ENCODE measurements at places on chromosomes 5 and 9.

GRCh38 chr5:137751869-137752491 is 2.2 kb downstream of the HNRNPA0 start:
- DNase-seq, result no peak

DNA sequence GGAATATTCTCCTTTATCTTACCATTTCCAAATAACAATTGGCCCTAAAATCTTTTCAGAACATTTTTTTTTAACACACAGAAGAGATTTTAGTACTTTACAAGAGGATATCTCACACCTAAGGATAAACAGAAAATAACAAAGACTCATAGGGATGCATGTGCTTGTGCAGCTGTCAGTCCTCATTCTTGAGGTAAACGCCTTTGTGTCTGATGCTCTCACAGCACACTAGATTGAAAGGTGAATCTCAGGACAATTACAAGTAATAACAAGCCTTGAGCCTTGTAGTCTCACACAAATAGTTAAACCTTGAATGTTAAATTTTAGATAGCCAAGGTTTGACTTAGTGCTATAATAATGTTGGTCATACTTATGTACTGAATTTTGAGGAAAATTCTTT is 439.2 kb downstream of the PTPRD start:
- no peak for DNase-seq

DNA sequence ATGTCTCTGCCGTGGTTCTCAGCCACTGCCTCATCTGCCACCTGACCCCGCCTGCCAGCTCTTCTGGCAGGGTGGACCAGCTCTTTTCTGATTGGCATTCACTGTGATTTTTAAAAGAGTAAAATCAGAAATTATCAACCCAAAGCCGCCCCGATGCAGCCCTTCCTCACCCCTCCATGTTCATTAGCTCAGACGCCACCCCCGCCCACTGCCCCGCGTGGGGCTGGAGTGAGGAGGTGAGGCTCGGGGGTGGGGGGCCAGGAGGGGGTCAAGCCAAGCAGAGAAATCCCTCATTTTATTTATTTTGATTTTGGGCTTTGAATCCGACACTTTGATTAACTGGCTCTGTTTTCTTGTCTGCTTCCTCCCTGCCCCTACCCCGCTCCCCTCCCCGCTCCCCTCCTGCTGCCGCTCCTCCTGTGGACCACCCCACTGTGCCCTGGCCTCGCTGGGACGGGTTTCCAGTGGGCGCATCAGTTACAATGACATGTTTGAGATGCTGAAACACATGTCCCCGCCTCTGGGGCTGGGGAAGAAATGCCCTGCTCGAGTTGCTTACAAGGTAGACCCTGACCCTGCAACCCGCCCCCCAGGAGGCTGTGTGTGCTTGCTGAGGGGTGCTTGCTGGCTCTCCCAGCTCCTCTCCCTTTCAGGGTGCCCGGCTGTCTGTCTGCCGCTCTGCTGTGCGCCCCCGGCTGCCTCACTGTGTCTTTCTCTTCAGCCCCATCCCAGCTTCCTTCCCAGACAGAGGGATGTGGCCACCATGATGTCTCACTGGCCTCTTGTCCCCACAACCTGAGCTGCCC is 224.9 kb downstream of the CACNA1B start:
- no peak for DNase-seq

GRCh38 chr9:92717201-92718085 is 47.2 kb downstream of the BICD2 start:
- no peak for DNase-seq

- DNase-seq, result no peak
Measured at GRCh38 chr5:111563031-111563822, 50.9 kb upstream of the STARD4 start.

DNA sequence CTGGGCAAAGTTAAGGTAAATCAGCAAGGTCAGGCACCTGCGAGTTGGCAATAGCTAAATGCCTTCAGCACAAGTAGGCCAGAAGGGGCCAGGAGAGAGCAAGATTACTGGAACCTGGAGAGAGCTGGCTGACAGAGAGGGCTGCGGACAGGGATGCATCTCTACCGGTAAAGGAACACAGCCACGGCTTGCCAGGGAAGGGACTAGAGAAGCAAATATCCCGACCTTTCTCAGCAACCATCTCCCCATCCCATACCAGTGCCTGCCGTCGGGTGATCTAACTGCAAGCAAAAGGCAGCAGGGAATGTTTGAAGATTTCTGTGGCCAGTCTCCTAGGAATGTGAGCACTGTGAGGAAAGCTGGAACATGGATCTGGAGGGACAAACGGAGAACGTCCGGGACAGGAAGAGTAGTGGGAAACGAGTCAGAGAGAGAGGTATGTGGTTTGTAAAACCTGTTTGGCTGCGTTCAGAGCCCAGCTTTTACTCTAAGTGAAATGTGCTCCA is 15.9 kb upstream of the ABLIM3 start:
- DNase-seq, result no peak
